ENCODE measurements at places on chromosomes 1 and 21.

DNA sequence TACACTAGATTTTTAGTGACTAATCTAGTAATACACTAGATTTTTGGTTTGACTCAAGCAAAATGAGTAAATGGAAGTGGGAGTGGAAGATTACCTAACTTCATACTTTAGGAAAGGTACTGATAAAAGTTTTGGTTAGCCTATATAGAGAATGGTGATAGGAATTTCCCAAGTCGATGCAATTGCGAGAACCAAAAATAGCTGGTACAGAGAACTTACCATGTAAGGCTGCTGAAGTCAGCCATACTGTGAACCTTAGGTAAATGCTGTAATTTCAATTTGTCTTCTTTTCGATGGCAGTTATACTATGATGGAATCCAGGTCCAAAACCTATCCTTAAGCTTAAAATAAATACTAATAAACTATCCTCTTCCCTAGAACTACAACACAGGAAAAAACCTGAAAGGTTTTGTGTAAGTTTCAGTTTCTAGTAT, 4.6 kb downstream of the PNRC2 start:
- DNase-seq: no peak

GRCh38 chr1:163747261-163747660, 425.5 kb downstream of the NUF2 start:
- DNase-seq: no peak

GRCh38 chr1:110673197-110673701, 1.5 kb downstream of the KCNA3 start:
- DNase-seq: no peak

DNA sequence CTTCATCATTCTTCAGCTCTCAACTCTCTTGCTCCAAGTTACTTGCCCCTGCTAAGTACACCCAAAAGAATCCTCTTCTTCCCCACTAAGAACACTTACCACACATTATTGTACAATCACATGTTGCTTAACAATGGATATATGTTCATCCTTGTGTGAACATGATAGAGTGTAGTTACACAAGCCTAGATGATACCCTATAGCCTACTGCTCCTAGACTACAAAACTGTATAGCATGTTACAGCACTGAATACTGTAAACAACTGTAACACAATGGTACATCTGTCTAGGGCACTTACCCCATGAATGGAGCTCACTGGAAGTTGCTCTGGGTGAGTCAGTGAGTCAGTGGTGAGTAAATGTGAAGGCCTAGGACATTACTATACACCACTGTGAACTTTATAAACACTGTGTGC, 77.4 kb downstream of the RERE start:
- DNase-seq: no peak

GRCh38 chr1:168365719-168366479, 85.2 kb downstream of the TBX19 start:
- no peak for DNase-seq

DNA sequence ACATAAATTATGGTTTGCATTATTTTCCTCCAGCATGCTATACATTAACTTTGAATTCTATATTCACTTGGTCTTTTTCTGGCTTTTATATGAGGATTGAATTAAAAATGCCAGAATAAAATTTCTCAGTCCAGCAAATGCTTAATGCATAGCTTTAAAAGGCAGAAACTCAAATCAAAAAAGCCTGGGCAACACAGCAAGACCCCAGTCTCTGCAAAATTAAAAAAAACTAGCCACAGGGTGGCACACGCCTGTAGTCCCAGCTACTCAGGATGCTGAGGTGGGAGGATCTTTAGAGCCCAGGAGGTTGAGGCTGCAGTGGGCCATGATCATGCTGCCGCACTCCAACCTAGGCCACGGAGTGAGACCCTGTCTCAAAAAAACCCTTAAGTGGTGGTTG, 19.8 kb downstream of the ATP1B1 start:
- DNase-seq: no peak

DNA sequence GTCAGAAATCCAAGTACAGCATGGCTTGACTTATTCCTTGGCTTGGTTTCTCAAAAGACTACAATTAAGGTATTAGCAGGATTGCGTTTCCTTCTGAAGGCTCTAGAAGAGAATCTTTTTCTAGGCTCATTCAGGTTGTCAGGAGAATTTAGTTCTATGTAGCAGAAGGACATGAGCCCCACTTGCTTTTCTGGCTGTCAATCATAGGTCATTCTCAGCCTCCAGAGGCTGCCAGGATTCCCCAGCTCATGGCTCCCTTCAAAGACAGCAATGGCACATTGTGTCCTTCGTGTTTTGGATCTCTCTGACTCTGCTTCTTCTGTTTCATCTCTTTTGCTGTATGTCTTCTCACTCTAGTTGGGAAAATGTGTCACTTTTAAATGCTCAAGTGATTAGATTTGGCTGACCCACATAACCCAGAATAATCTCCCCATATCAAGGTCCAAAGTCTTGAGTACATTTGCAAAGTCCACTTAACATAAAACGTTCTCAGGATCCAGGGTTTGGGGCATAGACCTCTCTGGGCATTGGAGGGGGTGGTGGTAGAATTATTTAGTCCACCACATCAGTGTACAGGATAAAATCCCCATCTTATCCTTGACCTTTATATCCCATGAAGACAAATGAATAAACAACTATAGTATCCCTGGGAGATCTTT, 126.7 kb upstream of the BCL9 start:
- DNase-seq: no peak

- peak; percentile 86 for DNase-seq
These were observed 4.5 kb upstream of the IER5 start for GRCh38 chr1:181083842-181084605.

DNA sequence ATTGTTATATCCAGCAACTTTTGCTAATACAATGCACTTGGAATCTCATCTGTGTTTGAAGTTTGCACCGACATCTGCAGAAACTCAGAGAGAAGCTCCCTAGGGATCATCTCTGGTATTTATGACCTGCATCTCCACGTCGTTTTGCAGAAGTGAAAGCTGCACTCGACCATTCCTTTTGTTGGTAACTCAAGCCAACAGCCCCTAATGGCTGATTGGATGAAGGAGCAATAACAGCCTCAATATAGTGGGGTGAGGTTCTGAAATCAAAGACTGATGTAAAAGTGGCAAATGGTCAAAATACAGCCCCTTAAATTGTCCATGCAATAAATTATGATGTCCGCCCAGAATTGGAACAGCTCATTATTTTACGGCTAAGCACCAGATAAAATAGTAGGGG, 344.2 kb upstream of the KAZN start:
- no peak for DNase-seq

Measured in suppressor macrophage (primary cell).